ENCODE measurements at places on chromosomes 3 and 15.

DNA sequence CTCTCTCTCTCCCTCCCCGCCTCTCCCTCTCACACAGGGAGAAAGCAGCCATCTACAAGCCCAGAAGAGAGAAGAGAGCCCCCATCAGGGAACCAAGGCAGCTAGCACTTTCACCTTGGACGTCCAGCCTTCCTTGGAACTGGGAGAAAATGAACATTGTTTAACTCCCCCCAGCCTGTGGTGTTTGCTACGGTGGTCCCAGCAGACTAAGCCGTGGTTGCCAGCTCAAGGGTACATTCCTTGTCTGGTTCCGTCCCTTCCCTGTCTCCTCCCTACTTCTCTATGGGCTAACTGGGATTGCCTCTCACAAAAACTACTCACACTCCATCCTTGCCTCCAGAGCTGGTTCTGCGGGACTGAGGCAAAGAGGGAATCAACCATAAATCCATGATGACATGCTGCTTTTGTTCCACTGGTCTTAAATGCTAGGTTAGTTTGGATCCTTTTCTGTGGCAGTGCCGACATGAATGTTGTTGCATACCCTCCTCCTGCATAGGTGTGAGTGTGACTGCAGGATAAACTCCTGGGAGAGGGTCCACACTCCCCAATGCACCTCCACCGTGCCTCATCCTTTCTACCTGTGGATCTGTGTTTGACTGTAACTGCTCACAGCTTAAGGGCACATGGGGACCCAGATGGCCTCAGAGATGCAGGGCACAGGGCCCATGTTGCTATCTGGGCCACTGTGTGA, 12.0 kb downstream of the C3orf22 start:
- no peak for DNase-seq

DNA sequence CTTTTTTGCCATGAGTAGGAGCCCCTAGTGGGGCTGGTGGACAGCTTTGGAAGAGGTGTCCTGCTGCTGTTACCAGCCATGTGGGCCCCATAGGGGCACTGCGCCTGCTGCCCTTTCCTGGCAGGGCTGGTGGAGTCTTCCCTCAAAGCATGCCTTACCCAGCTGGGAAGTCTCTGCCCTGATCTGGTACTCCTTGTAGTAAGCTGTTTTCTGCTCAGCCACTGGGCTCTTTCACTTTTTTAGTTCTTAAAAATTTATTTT, 26.2 kb downstream of the HMCES start:
- no peak for DNase-seq

DNA sequence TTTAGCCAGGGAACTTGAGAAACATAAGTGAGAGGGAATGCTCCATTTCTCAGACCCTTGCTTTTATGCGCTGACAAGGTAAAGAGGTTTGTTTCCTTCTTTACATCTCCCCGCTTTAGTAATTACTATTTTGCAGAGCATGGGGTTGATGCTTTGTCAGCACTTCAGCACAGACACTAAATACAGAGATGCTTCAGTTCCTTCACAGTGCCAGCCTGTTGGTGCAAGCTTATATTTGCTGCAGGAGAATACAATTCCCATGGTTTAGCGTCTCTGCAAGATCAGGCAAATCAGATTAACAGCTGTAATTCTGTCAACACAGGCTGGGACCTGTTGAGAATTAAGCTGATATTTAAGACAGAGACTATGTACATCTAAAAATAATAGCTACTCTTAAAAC, 2.9 kb downstream of the FMN1 start:
- DNase-seq = no peak

GRCh38 chr15:39127925-39128617, 452.8 kb upstream of the THBS1 start:
- DNase-seq = no peak

GRCh38 chr3:168383573-168383972, 287.8 kb upstream of the GOLIM4 start:
- no peak for DNase-seq

- peak; percentile 14 for DNase-seq
These were observed 56.6 kb upstream of the POMGNT2 start for GRCh38 chr3:43162230-43163084.

DNA sequence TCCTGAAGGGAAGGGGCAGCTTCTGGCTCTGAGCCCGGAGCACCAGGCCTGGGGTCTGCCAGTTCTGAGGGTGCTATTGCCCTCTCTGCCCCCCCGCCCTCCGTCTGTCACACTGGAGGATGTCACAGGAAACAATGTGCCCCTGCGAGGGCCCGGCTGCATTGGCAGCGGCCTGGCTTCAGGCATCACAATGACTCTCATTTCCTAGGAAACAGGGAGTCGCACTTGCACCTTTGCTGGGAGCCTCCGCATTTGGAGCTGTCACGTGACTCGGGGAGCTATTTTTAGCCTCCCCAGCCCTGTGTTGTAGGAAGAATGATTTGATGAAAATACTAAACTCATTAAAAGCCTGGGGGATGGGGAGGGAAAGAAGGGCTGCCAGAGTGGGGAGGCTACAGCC, 518.9 kb downstream of the SHQ1 start:
- DNase-seq = no peak

DNA sequence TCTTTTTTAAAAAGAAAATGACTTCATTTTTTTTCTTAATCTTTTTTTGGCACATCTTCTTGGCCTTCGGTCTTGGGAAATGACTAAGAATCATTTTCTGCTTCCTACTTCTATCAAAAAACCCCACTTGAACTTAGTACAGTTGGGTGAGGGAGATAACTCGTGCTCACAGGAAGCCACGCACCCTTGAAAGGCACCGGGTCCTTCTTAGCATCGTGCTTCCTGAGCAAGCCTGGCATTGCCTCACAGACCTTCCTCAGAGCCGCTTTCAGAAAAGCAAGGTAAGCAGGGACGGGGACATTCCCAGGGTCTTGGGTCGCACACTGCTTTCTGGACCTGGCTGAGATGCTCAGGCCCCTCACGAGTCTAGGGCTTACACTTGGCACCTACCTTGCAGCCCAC, at the start of gene CCR4:
TSS of gene CCR4 (plus strand) at position 235 of the 402 bp plus-strand sequence. CDS start 1,779 bp downstream, outside the sequence.
- no peak for DNase-seq

GRCh38 chr3:183466575-183466974, 38.2 kb upstream of the MCF2L2 start:
- no peak for DNase-seq

DNA sequence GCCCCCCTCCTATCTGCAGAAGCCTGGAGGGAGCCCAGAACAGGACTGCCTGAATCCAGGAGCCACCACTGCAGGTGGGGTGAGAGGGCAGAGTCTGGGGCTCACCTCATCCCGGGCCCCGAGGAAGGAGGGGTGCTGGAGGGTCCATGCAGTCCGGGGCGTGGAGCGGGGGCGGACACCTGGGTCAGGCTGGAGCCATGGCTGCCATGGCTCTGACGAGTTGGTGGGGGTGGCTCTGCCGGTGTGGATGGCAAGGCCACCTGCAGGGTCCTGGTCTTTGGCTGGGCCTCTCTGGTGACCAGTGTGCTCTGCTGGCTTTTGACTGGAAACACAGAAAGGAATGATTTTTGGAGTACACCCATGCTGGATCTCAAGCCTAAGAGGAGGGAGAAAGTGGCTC, 47.4 kb downstream of the DZIP1L start:
- no peak for DNase-seq

DNA sequence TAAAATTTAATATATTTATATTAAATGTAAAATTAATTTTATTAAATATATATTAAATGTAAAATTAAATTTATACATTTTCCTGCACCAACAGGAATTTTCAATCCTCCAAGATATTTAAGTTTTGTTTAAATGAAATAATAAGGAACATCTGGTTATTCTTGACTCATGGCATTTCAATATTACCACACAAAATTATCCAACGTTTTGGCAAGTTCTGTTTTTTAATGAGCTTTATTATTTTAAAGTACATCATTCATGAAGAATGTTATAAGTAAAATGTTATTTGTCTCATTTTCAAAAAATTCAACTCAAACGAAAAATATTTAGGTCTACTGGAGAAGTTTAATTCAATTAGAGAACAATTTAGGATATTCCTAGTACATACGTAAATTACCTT, 811.4 kb downstream of the NAALADL2 start:
- no peak for DNase-seq

DNA sequence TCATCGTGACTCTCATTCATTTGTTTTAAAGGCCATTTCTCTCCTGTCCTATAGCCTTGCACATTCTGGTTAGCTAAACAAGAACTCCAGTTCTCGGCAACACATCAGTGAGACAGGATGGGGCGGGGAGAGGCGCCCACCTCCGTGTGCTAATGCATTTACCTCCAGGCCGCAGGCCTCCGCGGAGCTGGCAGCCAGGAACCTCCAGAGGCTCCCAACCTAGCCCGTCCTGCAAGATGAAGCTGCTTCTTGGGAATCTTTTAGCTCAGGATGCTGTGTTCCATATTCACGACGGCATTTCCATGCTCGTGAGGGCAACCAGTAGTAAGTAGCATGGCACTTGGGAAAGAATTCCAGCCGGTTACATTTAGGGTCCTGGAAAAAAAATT, 47.9 kb downstream of the RGMA start:
- no peak for DNase-seq

DNA sequence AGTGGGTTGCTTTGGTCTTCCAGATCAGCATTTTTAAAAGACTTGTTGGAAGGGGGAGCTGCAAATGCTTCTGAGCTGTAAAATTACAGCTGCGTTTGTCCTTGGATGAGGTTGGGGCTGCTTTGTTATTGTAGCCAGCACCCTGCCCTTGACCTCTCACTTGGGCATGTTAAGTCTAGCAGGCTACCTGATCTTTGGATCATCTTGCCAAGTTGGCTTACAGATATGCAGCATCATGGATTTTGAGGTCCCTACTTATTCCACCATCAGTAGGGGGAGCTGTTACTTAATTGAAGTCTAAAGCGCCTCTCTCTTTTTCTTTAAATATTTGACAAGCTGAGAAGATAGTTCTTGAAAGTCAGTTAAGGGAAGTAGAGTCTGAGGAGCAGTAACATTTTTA, 793.0 kb downstream of the MCTP2 start:
- no peak for DNase-seq

- DNase-seq = no peak
These were observed 10.6 kb downstream of the XXYLT1 start for GRCh38 chr3:195260280-195260905.

DNA sequence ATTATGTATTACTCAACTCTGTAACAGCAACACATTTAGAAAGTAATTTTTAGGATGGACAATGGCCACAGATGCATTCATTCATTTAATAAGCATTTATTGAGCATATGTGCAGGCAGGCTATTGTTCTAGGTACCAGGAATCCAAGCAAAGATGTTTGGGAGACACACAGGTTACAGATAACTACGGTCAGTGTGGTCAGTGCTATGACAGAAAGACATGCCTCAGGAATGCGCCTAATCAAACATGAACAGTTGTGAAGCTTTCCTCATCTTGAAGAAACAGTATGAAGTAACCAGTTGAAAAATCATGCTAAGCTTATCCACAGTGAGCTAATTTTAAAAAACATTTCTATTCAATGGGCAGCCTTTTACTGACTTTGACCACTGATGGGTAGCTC, 155.4 kb upstream of the CCDC54 start:
- no peak for DNase-seq

- DNase-seq = no peak
These were observed 26.8 kb downstream of the CAPN3 start for GRCh38 chr15:42385980-42386700.

GRCh38 chr3:20546636-20547035, 360.6 kb upstream of the SGO1 start:
- DNase-seq = no peak

DNA sequence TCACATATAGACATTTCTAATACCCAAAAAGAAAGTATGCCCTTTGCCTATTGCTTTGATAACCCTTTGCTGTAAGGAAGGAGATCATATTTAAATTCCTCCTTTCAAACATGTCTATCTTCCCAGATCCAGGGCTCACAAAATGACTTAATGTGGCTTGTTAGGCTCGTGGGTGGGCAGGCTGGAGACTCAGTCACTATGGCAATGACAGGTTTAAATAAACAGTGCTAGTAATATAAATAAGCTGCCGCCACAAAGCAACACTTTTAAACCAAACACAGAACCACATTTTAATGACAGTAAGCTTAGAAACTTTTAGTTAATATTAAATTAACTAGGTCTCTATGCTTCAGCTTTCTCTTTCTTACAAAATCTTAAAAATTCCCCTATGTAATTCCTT, 616.0 kb upstream of the NAALADL2 start:
- no peak for DNase-seq

DNA sequence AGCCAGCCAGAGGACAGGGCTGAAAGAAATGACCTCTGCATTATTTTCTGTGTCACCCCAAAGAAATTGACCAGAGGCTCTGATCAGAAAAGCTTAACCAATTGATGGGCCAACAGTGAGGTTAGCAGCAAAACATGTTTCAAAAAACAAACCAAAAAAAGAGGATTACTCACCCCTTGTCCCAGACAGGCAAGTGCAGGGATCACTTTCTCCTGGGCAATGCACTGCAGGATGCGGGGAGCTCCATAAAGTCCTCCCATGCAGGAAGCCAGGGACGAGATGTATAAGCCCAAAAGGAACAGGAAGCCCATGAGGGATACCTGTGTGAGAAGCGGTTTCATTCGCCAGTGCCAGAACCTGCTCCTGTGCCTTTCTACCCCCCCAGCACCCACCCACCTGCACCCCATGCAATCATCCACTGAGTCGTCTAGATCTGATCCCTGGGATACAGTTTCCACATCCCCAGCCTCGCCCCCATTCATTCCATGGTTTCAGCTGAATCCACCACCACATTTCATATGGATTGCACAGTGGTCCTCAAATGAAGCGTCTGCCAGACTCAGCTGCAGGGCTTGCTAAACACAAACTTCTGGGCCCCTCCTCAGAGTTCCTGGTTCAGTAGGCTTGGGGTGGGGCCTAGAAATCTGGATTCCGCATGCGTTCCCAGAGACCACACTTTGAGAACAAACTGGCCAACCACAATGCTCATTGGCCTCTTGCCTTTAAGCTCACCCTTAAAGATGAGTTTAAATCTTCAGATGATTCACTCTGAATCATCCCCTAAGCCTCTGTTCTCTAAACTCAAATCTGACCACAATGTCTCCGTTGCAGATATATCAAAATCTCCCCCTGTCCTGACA, 54.4 kb upstream of the HEG1 start:
- no peak for DNase-seq

DNA sequence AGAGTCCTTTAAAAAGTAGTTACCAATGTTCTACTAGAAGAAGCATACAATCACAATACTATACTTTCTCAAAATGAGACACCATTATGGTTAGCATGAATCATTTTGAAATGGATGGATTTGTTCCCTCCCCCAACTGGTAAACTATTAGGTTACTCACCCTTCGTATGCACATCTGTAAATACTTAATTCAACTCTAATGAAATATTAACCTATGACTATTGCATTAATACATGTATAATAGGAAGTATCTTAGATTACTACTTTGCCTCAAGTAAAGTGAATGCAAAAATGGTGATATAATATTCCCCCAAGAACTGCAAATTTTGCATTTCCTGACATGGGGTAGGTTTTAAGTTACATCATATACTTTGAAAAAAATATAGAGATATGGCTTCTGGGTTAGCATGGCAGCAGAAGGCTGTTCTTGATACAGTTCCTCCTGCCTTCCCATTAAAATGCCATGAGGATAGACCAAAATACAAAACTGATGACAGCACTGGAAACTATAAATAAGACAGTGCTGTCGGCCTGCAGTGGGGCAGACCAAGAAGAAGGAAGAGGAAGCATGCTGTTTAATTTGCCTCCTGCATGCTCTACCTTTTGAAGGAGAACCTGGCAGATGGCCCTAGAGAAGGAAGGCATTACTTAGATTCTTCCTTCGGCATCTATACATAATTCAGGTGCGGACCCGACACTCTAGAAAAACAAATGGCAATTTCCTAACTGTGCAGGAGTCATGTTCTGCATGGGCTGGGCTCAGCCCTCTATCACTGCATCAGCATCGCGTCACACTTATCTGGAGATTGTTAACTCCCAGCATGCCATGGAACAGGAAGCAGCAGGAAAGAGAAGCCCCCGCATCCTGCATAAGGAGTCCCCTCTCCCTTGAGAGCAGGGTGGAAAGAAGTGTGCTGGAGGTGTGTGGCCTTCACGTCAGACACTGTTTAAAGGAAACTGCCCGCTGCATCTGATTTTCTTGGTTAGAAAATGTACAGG, 41.8 kb upstream of the NEO1 start:
- no peak for DNase-seq

Data from stimulated activated CD8-positive, alpha-beta memory T cell treated with anti-CD3 and anti-CD28 coated beads, Interleukin-2, amount 100 ng/mL, for 1 hour (primary cell).